Femur (tissue), 1 donor: ENCODE measurements at places on chromosomes 6 and 20.
A peak's percentile ranks its signal among the peaks of the same experiment; 100 is the strongest.

- no peak for DNase-seq
Measured at GRCh38 chr20:19176470-19177052, 35.9 kb upstream of the SLC24A3 start.

GRCh38 chr6:37039958-37040357, 34.5 kb downstream of the FGD2 start:
- no peak for DNase-seq

DNA sequence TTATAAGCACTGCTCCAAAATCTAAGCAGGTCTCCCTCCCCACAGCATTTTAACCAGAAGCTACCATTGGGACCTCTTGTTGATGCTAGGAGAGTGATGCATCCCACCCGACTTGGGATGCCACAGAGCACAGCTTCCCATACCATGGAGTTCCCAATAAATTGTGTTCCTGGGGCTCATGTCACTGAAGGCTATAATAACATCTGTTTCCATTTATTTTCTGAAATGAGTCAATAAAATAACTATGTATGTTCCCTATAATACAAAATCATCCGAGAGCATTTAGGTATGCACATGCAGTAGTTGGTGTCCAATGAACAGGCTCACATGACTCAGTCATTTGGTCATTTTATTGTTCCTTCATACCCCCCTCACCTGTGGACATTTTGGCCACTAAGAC, 204.2 kb downstream of the TBC1D7 start:
- no peak for DNase-seq

GRCh38 chr20:50395251-50395729, 114.9 kb upstream of the PTPN1 start:
- DNase-seq, result no peak

- no peak for DNase-seq
Measured at GRCh38 chr20:22939181-22939580, 95.9 kb upstream of the SSTR4 start.

- DNase-seq, result peak; percentile 72
Measured at GRCh38 chr6:148747471-148748165, 788 bp downstream of the UST start.

DNA sequence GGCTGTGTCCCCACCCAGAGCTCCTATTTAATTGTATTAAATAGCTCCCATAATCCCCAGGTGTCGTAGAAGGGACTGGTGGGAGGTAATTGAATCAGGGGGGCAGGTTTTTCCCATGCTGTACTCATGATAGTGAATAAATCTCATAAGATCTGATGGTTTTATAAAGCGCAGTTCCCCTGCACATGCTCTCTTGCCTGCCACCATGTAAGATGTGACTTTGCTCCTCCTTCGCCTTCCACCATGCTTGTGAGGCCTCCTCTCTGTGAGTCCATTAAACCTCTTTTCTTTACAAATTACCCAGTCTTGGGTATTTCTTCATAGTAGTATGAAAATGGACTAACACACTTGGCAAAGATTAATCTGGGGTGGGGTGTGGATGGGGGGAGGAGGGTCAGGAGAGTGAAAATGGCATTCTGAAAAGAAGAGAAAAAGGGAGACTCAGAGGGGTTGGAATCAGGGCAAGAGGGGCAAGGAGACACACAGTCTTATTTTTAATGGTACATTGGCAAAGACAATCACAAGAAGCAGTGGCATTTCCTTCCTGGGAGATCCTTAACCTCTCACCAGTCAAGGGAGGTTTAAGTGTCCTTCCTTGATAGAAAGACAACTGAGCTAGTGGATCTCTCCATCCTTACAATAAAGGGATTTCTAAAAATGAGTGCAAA, 37.5 kb upstream of the NOX3 start:
- DNase-seq, result no peak
